NCI-H69 (cell line): ENCODE measurements at places on chromosomes 2 and 18.
A peak's percentile ranks its signal among the peaks of the same experiment; 100 is the strongest.

DNA sequence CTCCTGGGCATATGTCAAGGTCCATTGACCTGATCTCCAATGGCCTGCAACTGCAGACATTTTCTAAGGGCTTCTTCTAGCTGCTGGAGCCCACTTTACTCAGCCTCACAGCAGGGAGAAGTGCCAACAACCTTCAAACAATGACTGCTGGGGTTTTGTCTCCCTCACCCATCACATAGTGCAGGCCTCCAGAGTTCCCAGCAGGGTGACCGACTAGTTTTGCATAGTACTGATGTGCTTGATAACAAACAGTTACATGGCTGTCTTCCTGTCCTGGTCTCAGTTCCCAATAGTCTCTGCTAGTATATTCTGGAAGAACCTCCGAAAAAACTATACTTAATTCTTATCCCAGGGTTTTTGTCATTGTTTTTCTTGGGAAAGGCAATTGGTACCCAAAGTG, 10.4 kb upstream of the NETO1 start:
- no peak for DNase-seq

- peak; percentile 14 for DNase-seq
Observed at GRCh38 chr2:26088038-26088643, 54.3 kb downstream of the RAB10 start.

DNA sequence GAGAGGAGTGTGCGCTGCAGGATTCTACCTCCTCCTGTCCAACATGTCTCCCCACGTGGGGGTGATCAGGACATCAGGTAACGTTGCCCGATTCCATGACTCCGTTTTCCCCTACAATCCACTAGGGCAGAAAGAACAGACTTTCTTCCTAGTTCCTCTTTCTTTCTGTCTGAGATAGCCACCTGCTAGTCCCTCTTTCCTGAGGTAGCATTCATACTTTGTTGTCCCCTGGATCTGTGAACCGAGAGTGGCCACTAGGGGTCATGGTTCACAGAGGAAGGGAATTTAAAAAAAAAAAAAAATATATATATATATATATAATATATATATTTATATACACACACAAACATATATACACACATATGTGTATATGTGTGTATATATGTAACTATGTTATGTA, 210.0 kb upstream of the ZNF521 start:
- peak; percentile 45 for DNase-seq

DNA sequence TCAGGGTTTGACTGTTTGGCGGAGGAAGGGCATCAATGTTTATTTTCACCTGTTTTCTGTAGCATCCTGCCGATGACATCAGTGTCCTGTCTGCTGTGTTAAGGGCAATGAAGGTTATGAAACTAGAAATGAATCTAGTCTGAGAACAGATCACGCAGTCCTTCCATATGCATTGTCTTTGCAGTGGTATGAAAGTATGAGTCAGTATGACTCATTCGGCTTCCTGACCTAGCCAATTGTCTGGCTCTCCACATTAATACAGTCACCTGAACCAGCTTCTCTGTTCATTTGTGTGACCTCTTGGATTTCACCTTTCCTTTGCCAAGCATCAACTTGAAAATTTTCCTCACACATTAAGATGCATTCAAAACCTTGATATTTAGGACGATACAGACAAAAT, 353.8 kb downstream of the RND3 start:
- DNase-seq, result peak; percentile 69

DNA sequence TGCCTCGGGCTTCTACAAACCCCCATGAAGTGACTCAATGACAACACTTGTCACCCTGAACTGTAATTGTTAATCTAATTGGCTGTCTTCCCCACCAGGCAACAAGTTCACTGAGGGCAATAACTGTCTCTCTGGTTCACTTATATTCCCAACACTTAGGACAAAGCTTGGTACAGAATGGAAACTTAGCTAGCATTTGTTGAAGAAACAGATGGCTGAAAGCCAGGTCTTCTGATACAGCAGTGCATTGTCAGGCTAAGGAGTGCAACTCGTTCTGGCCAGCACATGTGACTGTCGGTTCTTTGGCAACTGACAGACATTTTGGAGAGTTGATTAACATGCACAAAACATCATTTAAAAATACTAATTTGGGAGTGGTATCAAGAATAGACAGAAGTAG, 14.6 kb upstream of the DNAJC27 start:
- DNase-seq, result peak; percentile 15

- peak; percentile 41 for DNase-seq
Observed at GRCh38 chr2:109545828-109546713, 67.7 kb downstream of the SEPTIN10 start.

DNA sequence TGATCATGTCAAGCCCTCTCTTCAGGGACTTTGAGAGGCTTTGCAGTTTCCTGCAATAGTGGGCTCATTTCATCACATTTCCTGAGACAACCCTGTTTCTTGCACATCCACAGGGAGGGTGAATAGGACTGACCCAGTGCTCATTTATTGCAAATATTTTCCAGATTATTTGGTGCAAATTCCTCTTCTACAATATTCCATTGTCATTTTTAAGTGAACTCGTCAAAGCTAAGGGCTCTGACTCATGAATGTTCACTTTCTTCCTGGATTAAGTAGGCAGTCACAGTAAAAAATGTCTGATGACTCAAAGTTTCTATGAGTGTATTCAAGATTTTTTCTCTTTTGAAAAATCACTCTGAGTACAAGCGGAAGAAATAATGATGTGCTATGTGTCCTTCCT, 225.5 kb upstream of the GALNT5 start:
- no peak for DNase-seq

- no peak for DNase-seq
Observed at GRCh38 chr18:26304511-26304910, 78.3 kb downstream of the TAF4B start.

DNA sequence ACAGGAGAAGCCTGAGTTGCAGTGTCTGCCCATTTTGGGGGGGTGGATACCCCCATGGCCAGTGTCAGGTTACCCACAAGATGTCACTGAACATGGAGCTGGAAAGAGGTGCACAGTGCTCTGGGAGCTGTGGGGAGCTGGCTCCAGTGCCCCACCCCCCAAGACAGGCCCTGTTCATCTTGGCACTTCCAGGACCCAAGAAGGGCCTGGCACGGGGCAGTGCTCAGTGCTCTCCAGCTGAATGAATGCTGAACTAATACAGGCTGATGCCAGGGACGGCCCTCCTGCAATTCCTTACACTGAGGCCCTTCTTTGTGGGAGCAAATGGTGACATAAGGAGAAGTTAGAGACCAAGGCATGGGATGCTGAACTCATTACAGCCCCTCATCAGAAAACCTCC, 163.4 kb upstream of the GLI2 start:
- no peak for DNase-seq
